ENCODE measurements at places on chromosomes 2 and 18.

GRCh38 chr18:4102901-4103300 is 352.2 kb downstream of the DLGAP1 start:
- DNase-seq: no peak

GRCh38 chr2:214184461-214184860 is 226.4 kb upstream of the VWC2L start:
- DNase-seq: no peak

GRCh38 chr2:65866148-65866547 is 433.7 kb upstream of the SPRED2 start:
- no peak for DNase-seq

- DNase-seq: no peak
Observed at GRCh38 chr2:134718817-134719814, at the start of gene TMEM163. TSS of gene TMEM163 (minus strand) at chr2:134719000.

DNA sequence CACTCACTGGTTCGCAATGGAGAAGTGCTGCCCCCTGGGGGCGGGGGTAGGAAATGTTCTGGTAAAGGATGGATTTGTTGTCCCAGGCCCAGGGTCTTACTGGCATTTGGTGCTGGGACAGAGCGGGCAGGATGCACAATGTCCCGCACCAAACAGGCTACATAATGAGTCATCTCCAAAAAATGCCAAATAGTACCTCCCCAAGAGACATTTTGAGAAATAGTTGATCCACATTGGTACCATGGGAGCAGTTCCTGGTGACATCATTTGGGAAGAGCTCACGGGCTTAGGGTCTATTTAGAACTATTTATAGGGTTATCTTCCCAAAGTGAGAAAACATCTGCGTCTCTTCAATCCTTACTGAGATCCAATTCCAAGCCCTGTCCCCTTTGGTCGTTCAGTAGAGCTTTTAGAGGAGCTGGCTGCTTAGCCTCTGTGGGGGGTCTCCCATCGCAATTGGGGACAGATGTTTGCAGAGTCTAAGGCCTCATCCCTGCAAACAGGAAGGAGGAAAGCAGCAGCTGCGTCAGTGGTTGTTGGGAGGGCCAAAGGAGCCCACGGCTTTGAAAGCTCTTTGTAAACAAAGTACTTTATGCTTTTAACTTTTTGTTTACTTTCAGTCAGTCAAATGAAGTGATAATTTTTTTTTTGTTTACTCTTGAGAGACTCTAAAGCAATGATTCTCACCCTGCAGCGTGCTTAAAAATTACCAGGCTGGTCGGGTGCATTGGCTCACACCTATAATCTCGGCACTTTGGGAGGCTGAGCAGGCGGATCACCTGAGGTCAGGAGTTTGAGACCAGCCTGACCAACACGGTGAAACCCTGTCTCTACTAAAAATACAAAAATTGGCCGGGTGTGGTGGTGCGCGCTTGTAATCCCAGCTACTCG is 49.3 kb downstream of the GREB1 start:
- peak; percentile 50 for DNase-seq

- no peak for DNase-seq
Observed at GRCh38 chr2:223046470-223047040, 5.4 kb upstream of the KCNE4 start.

DNA sequence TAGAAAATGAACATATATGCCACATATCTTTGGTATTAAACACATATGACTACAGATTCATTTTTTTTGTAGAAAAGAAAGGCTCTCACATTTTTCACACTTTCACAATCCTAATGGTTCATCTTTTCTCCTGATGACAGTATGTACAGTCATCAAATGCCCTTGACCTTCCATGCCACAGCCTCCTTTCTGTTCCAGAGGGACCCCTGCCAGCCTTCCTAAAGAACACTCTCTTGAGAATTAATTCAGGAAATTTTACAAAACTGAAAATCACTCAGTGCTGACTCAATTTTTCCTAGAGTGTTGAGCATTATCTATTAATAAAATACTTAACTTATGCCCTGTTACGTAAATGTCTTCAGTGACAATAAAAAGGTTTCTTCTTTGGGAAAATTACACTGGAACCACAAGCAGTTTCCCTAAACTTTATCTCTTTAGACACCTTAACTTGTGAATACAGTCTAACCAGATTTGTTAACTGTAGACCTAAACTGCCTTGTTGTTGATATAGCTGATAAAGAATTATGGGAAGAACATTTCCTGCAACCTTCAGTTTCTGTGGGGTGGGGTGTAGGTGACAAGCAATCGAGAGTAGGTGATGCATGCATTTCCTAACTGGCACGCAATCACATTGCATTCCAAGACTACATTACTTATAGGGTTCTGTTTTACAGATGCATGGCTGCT is 15.3 kb upstream of the ACOXL start:
- no peak for DNase-seq

DNA sequence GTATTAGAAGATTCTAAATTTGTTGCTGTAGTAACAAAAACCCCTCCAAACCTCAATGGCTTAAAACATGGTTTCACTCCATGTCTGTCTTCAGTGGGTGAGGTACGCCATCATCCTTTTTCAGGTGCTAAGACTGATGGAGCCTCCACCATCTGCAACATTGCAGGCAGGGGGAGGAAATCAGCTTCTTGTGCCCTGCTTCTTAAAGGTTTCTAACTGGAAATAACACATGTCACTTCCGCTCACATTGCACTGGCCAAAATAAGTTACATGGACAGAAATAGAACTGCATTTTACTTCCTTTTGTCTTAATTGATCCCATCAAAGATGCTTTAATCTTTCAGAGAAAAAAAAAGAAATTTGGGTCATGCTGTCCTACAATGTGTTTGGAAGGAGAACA is 94.1 kb downstream of the GALNT3 start:
- no peak for DNase-seq

- no peak for DNase-seq
Observed at GRCh38 chr18:52402814-52403213, 62.8 kb downstream of the DCC start.

DNA sequence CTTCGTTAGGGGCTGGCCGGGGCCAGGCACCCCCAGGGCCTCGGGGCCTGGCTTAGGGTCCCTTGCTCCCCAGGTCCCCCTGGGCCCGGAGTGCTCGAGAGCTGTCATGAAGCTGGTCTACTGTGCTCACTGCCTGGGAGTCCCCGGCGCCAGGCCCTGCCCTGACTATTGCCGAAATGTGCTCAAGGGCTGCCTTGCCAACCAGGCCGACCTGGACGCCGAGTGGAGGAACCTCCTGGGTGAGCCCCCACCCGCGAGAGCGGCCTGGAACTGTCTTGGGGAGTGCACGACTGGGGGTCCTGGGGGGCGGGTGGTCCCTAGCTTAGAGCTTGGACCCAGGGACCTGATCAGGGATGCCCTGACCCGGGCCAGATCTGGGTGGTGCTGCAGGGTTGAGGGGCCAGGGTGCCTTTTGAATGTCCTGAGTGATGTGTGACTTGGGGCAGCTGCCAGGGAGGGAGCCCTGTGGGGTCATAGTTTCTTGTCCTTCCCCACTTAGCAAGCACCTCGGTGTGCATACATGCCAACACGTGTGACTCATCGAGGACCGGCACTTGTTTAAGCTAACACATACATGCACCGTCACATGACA is 27.9 kb downstream of the GPC1 start:
- DNase-seq: no peak

DNA sequence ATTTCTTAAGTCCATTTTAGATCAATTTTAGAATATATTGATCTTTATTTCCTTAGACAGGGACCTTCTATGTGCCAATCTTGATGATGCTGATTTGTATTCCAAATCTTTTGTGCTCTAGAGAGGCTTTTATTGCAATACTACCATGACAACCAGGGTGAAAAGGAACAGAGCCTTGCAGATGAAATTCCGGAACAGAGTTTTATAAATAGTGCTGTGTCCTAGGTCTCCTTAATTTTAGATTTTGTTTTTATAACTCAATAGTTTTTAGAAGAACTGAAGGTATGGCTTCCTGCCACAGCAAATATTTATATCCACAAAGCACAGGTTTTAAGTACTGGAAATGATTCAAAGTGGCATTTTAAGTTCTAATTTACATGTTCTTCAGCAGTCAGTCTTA is 160.2 kb downstream of the PMAIP1 start:
- no peak for DNase-seq

DNA sequence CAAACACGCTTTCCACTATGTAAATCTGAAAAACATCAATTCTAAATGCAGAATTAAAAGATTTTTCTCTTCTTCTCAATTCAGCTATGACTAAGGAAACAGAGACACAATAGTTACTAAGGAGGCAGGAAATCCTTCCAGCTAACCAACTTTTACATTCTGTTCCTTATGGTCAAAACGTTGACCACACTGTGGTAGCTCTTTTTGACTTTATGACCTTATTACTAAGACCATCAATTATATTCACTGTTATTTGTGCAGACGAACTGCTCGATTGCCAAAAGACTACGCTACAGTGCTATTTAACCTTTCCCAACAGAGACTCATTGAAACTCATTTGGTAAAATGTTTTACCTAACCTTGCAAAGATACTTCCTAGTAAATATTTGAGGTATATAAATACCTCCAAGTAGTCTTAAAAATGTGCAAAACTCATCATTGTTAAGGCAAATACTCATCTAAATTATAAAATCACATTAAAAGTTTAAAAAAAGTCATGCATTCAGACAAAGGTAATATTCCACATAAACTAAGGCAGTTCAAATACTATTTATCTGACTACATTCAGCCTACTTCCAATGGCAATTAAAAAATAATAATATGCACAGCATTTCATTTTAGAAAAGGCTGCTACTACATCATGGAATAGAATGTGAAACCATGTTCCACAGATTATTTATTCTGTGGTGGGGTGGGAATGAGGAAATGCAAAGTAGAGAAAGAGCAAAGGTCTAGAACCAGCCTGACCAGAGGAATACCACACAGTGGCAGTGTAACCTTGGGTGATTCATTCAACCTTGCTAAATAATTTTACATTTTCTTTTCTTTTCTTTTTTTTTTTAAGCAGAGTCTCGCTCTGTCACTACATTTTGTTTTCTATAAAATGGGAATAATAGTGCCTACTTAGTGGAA is 139.9 kb downstream of the THADA start:
- no peak for DNase-seq

DNA sequence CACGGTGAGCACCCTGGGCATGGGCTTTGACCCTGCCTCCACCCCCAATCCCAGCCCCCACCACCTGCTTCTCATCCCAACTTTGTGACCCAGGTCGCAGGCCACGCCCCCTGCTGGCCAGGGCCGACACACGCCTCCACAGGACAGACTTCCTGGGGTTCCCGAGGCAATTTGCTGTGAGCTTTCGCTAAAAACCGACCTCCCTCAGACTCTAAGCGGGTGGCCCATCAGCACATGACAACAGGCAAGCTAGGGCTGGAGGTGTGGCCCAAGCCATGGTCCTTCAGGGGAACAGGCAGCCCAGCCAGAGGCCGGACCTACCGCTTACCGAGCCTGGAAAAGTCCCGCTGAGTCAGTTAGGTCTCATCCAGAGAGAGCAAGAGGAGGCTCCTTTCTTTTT is 31.9 kb downstream of the C1QL2 start:
- no peak for DNase-seq

- DNase-seq: no peak
Observed at GRCh38 chr18:26421931-26422330, 126.4 kb downstream of the KCTD1 start.

DNA sequence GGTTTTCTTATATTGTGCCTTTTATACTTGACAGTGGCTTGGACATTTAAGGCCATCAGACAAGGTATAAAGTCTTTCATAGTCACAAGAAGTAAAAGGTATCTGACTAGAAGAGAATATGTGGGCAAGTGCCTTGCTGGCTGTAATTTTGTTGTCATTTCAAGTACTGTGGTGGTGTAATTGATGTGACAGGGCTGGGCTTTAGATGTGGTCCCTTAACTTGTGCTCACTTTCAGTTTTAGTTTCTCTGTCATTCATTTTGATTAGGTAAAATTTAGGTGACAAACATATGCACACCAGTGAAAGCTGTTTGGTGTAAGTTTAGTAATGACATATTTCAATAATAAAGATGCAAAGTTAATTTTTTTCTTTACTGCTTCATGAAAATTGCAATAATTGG is 31.2 kb upstream of the TBR1 start:
- DNase-seq: no peak

- DNase-seq: no peak
Observed at GRCh38 chr2:78592491-78592890, 433.0 kb upstream of the REG3G start.

- no peak for DNase-seq
Observed at GRCh38 chr18:13577091-13577697, 149.2 kb downstream of the FAM210A start.

DNA sequence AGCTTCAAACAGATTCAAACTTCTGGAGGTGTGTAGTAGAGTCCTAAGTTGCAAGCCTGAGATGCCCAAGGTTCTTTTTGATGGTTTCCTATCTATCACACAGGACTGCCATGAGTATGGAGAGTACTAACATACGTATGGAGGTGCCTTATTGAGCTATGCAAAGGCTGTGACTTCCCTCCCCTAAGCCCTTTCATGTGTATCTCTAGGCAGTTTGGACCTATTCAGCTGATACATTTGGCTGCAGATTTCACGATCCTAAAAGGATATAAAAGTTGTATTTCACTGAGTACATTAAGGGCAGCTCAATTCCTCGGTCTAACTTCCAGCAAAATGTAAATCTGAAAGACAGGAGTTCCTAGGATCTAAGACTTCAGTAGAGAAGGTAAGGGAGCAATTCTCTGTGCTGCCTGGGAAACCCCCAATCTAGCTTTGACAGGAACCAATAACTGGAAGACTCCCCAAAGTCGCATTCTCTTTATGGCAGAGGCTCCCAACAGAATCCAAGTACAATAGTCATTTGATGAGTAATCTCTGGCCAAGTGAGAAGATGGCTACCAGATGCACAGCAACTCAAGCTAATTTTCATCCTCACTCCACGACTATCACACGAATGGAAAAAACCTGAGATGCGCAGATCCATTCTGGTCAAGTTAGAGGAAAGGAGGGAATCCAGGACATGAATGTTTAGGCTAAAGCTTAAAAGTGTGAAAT is 83.8 kb downstream of the ATL2 start:
- no peak for DNase-seq

DNA sequence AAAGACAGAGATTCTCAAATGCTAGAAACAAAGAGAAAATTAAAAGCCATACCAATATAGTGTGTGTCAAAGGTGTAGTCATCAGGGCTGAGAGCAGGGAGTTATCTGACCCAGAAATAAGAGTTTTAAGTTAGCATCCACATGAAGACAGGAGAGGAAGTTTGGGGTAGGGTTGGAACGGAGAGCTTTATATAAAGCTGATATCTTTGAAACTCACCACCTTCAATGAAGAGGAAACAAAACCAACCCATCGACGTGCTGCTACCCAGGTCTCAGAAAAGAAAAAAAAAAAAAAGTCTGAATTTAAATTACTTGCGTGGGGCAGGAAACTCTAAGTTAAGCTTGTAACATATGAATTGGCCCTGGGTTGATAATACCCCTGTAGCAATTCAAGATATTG is 42.4 kb downstream of the ARL4C start:
- DNase-seq: no peak

DNA sequence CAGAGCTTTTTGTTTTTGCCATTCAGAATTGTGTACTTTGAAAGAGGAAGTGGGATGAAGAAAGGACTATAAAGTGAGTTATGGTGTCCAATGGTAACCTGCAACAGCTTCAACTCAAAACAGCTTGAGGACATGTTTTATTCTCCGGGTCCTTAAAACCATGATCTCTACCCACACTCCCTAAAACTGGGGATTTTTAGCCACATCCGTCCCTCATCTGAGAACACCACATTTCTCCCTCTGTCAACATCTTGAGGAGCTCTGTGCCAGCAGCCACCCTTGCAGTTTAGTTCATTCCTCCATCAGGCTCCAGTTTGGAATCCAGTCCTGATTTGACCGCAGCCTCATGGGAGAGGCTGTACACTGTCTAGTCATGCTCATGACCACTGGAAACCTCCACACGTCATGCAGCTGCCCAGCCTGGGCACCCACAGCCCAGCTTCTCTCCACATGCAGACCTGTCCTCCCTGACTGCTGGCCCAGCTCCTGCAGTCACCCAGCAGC is 62.6 kb downstream of the C18orf63 start:
- no peak for DNase-seq
